ENCODE measurements at places on chromosomes 6 and 20.

DNA sequence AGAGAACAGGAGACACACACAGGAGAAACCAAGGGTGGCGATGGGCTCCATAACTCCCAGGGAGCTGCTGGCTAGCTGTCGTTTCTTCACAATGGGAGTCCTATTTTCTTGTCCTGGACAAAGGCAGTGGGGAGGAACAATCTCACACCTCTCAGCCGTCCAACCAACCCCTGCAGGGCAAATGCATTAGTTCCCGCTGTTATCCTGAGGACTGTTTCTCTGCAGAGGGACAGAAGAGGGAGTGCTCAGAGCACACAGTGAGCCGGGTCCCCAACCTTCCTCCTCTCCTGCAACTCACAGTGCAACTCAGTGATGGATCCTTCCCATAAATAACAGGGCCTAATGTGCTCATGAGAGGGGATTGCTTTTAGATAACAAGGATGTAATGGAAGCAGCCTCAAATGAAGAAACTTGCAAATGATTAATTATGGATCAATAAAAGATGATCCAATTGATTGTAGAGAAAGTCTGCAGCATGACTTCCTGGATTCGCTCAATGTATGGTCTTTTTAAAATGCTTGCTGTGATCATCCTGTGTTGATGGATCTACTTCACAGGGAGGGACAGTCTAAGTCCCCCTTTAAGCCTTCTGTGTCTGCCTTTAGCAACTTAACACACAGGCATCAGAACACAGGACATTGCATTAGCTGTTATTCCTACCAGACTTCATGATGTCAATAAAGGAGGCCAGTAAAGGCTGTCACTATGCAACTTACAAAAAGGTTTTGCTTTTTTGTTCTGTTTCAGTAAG, 453.4 kb upstream of the AGPAT4 start:
- DNase-seq: no peak

DNA sequence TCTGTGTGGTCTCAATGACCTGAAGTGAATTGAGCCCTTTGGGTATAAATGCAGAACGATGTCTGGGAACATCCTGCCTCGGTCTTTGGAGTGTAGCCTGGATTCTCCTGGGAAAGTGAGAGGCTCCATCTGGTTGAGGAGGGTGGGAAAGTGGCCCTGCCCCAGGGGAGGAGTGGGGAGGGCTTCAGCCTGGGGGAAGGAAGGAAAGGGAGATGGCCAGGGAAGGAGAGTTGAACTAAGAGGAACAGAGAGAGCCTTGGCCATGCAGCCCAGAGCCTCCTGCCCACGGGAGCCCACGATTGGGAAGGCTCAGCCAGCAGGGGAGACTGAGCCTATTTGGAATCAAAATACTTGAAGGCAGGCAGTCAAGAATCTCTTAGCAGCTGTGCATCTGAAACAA, 2.3 kb upstream of the EPB41L1 start:
- no peak for DNase-seq

GRCh38 chr6:134632024-134632423, 314.1 kb upstream of the SGK1 start:
- DNase-seq: no peak

DNA sequence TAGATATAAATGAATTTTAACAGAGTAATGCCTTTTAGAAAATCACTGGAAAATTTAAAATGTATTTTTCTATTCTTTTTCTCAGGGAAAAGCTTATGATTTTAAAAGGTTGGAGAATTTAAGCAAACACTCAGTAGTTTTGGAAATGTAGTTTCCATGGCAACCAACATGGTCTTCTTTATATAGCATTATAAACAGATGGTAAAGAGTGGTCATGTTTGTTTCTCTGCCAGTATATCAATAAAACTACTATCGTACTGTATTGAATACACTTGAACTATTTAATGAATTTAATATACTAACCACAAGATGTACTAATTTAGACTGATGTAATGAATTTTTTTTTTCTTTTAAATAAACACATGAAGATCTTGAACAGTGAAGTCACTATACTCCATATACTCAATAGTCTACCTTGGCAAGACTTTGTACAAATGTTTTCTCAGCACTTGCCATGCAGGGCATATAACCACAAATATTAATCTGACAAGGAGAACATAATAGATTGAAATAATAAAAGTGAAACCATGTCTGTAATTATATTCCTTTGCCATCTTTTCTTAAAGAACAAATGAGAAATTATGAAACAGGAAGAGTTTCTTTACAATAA, 105.5 kb downstream of the PDSS2 start:
- DNase-seq: no peak

GRCh38 chr6:160477901-160478300, 129.7 kb downstream of the SLC22A3 start:
- no peak for DNase-seq

DNA sequence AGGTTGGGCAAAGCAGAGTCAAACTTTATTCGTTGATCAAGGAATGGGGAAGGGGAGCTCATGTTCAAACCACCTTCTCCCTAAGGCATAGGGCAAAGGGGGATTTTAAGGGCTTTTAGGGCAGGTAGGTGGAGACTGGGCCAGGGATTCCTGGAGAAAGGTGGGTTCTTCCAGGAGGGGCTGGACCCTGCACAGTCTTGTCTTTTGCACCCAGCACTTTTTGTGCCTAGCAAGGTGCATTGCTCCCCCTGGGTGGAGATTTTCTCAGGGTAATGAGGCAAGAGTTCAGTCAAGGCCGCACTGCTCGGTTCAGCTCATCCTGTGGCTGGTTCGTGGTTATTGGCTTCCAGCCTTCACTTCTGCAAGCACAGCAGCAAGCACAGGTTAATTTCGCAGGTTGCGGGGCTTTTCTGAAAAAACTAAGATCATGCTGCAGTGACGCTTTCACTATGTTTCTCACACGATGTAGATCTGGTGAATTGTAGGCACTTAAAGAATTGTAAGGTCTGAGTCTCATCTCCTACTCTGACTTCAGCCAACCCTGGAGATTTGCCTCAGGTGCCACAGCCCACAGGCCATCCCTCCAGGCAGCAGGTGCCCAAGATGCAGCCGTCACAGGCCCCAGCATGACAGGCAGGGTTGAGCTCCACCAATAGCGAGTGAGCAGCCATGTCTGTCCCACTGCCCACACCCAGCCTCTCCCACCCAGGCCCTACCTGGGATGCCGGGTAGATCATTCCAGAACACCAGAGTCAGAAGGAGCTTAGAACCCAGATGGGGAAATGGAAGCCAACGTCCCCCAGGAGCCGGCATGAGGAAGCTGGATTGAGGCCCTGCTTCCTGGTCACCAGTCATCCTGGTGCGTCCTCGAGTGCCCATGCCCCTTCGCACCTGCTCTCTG, 37.1 kb downstream of the SUN5 start:
- DNase-seq: no peak

DNA sequence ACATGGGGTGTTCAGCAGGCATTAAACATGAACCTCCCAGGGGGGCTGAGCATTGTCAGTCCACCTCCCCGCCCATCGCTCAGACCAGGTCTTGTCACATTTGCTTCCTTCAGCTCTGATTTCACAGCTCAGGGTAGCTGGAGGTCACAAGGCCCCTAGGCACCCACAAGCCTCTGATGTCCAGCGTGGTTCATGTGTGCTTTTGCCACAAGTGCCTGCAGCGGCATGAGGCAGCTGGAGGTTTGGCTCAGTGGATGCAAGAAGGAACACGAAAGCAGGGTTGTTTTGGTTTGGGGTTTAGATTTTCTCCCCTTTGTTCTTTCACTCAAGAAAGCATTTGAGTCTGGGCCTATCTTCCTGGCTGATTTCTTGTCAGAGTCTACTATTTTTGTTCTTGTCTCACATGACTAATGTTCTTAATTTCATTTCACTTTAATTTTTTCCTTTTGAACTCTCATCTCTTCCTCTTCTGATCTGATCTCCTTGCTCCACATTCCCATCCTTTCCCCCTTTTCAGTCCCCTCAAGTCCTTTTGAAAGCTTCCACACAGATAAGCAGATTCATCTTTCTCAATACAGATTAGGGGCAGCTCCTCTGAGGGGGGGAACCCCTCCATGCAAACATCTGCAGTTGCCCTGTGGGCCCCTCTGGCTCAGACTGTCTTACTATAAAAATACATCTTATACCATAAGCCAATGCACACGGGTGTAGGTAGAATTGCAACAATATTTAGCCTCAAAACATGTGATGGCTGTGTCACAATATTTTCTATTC, 68.1 kb upstream of the CEP85L start:
- no peak for DNase-seq

DNA sequence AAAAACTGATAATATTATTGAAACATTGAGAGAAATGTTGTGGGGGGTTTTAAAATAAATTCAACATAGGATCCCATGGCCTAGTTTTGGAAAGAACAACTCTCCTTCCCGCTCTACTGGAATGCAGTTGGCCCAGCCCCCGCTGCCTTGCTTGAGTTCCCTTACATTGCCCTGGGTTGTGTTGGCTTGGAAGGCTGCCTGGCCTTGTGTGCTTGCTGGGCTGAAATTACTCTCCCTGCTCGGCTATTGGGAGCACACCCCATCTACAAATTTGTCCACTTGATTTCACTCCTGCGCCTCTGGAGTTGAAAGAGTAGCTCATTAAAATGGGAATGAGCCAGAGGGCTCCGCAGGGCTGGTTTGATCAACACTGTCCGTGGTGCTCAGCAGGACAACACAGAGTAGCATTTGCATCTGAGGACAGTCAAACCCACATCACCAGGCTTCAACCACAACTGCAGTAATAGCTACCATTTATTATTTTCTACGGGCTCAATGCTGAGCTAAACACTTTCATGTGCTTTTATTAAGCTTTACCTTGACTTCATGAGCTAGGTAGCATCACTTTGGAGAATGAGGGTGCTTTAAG, 35.2 kb downstream of the DOK5 start:
- no peak for DNase-seq
